Smooth muscle cell of bladder (primary cell): ENCODE measurements at places on chromosomes 2 and 18. TPM values are rescaled to one million over a fixed set of nuclear protein-coding genes. Genes with fewer than 3 reads are reported as not detected.

HOXD11 gene
- 0.14 and 0.18 TPM in 2 replicates for total RNA-seq

SP5 gene
- not detected in 2 replicates for total RNA-seq

MGAT4A gene
- 0.28 and 0.74 TPM in 2 replicates for total RNA-seq

BOLL gene
- not detected in 2 replicates for total RNA-seq

DSC1 gene
- not detected in 2 replicates for total RNA-seq
